Activated CD4-positive, alpha-beta T cell treated with anti-CD3 and anti-CD28 coated beads for 1 hour (primary cell): ENCODE measurements at places on chromosomes 12 and 14.

DNA sequence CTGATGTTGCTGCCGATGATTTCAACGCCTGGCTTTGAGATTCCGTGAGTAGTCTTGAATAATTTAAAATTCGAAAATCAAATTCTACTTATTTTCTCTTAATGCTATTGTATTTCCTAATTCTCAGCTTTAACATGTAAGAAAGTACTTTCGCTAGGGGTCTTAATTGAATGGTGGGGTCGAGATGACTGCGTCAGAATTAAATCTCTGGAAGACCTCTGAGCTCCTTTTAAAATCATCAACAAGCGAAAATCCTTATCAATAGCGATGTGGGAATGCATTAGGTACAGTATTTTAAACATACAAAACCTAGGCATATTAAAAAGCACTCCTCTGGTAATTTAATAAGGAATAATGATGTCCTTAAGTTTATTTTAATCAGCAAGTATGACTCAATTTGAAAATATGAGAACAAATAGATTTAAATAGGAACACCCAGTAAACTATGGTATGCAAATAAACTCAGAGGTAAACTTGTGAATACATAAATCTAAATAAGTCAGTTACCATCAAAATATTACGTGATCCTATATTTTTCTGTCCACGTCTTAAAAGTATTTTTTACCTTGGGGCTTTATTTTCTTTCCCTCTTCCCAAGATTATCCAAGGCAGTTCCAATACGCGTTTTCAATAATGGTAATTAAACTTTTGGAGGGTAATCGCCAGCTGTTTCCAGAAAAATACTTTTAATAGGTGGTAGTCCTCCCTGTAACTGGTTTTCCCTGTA, 1.4 kb downstream of the FOXA1 start:
- no peak for DNase-seq

DNA sequence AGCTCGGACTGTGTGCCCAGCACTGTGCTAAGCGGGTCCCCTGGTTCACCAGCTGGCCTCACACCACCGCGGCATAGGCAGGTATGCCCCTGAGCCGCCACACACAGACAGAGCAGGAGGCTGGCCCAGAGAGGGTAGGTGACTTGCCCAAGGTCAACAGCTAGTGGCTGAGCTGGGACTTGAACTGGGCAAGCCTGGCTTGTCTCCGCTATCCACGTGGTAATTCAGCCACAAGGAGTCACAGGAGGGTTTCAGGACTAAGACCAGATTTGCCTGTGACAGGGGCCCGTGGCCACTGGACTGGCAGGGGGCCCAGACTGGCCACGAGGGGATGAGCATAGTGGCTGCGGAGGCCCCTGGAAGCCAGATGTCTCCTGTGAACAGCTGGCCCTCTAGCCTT, 47.7 kb downstream of the NCOR2 start:
- DNase-seq, result no peak

GRCh38 chr12:45887544-45887943, 102.8 kb downstream of the SCAF11 start:
- DNase-seq, result no peak

DNA sequence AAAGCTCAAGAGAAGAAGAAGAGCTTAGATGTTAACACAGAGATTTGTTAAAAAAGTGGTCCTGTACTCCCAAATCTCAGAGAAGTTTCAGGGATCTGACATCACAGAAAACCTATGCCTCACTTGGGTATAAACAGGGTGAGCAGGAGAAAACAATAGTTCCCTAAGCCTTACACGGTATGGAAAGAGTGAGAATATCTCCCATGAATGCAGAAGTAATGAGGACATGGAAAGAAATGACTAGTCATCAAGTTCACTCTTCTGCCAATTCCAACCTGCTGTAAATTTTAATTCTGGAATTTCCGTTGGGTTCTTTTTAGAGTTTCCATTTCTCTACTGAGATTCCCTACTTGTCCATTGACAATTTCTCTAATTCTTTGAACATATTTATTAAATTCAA, 6.2 kb upstream of the PTGER2 start:
- DNase-seq, result no peak

- peak; percentile 63 for DNase-seq
Observed at GRCh38 chr14:105448706-105449111, 25.9 kb upstream of the CRIP2 start.
